ENCODE measurements at places on chromosomes 7 and 10.
A peak's percentile ranks its signal among the peaks of the same experiment; 100 is the strongest.

- no peak for DNase-seq
Observed at GRCh38 chr7:14691034-14691433, 211.5 kb downstream of the DGKB start.

DNA sequence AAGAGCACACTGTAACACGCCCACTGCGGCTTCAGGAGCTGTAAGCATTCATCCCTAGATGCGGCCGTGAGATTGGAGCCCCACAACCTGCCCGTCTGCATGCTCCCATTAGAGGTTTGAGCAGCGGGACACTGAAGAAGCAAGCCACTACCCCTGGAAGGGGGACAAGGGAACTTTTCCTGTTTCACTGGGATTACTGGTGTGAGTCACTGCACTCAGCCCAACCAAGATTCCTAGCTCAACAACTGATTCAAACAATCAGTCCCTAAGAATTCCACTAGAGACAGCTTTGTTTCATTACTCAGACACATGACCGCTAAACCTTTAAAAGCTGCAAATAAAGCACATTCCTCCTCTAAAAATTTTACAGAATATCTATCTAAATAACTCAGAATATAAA is 69.8 kb downstream of the ORC5 start:
- DNase-seq = peak; percentile 42

DNA sequence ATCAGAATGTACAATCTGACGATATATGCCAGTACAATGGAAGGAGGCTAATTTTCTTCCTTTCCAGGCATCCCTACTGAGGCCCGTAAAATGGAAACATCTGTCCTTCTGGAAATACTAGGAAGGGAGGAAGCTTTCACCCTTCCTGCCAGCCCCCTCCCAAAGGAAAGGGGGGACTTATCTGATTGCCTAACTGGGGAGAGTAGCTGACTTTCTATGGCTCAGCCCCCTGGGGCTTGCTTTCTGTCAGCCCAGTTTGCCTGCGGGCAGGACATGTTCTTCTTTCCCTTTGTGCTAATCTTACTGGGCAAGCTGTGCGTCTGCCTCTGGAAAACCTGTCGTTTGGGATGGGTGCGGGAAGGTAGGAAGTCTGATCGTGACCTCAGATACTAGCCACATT is 508.9 kb downstream of the SUGCT start:
- DNase-seq = no peak

DNA sequence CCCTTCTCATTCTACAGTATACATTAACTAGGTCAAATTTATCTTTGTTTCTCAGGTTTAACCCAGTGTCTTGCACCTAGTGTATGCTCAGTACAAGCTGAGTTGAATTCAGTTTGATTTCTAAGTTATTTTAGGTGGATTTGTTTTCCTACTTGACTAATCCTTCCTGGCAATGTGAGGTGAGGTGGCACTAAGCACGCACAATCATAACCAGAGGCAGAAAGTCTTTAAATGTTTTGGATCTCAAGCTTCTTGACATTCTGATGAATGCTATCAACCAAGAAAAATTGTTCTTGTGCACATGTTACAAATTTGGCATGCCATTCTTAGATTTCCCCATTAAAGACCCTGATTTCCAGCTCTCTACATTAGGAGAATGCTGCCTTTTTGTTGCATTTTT is 3.2 kb downstream of the BZW2 start:
- no peak for DNase-seq

- peak; percentile 58 for DNase-seq
Observed at GRCh38 chr10:120492346-120492745, 35.3 kb downstream of the PLPP4 start.

DNA sequence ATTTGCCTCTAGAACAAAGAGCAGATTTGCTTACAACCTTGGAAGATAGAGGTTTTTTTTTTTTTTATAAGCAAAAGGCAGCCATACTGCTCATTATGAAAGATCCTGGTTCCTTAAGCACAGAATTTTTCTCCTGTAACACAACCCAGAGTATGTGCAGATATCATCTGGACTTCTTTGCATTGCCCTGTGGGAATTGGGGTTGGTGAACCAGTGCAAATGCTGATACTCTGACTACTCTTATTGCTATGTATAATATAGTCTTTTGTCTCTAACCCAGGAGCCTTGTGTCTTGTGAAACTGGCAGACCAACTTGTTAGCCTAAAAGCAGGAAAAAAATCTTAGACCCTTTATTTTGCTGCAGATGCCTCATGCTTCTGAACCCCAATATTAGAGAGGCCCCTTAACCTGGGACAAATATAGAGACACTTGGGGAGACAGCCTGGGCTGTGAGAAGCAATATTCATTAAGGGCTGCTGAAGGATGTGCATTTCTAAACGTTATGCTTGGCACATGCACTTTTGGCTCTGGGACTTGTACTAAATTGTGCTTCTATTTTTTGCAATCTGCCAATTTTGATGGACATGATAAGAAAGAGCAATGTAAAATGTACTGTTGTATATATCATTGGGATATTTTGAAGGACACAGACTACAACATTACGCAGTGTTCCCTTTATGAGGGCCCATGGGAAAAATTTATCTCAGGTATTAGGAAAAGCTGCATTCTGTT is 78.9 kb downstream of the ANLN start:
- no peak for DNase-seq
